ENCODE measurements at places on chromosomes 13 and 19. TPM values are rescaled to one million over a fixed set of nuclear protein-coding genes. Genes with fewer than 3 reads are reported as not detected.

Gene APOE
- total RNA-seq, result 0.67 TPM

Gene SPRED3
- total RNA-seq, result 9.1 TPM

Gene UBE2M
- total RNA-seq, result 104 TPM

Gene IRGC
- total RNA-seq, result not detected

Gene APOC4
- not detected for total RNA-seq

Gene CFAP97D2
- total RNA-seq, result not detected

Gene CATSPERD
- not detected for total RNA-seq

Gene GPR183
- total RNA-seq, result 0.33 TPM

Gene ZNF578
- total RNA-seq, result 2.3 TPM

Gene UPK1A
- total RNA-seq, result not detected

Gene CYP2S1
- 2.0 TPM for total RNA-seq

Gene MBD3L3
- total RNA-seq, result not detected

Gene WASF3
- 26.2 TPM for total RNA-seq

Gene C5AR2
- total RNA-seq, result not detected

Gene KLK3
- not detected for total RNA-seq

Gene DCLK1
- 6.7 TPM for total RNA-seq

Gene GJB6
- not detected for total RNA-seq

Gene TBCB
- 145 TPM for total RNA-seq

Measured in vein endothelial cell (primary cell).